ENCODE measurements at places on chromosomes 3 and 15.

- no peak for DNase-seq
These were observed 121.4 kb downstream of the FBLN2 start for GRCh38 chr3:13670292-13670691.

DNA sequence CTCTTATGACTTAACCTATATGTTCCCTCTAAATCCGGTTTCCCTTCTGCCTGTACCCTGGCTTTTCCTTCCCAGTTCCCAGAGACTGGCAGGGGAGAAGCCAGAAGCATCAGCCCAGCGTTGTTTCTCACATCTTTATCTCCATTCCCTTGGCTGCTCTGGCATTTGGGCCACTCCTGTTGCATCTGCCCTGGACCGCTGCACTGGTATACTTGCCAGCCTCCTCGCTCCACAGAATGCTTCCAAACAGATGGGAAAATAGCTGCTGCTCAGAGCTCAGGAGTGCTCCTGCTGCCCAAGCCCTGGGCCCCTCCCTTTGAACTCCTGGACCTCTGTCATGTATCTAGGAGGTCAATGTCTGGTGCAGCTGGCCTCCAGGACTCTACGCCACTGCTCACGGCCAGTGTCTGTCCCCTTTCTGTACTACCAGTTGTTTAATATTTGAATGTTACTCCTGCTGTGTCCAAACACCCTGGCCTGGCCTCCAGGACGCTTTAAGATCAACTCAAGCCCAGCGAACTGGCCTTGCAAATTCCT lies 6.8 kb downstream of the SPINT1 start:
- DNase-seq, result no peak

DNA sequence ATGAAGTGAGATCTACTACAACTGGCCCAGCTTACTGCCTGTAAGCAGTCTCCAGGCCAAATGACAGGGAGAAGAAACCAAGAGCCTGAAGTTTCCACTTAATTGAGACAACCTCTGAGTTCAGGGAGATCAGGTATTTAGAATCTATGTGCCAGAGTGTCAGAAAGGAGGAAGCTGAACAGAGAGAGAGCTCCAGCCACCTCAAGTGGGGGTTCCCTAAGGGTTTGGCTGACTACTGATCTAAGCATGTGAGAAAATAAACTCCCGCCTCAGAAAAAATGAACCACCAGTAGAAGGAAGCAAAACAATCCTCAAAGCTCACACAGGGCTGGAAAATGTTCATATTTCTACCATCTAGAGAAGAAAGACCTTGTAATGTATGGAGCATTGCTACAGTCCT lies 25.0 kb downstream of the ADAM10 start:
- DNase-seq, result no peak

DNA sequence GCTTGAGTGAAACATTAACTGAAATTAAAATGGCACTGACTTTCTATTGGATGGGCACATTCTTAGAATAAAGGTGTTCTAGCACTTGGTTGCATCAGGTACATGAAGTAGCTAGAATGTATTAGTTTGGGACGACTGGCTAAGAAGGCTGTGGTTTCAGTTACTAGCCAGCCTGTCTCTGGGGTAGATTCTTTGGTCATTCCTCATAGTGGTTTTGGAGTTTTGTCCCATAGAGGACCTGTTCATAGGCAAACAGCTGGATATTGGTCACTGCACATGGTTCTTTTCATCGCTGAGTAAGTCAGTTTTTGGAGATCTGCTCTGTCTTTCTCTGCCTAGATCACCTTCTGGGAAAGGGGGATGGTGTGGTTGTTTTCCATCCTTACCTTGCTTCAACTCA lies 55.3 kb downstream of the ADAMTSL3 start:
- no peak for DNase-seq

GRCh38 chr3:111241960-111242359 lies 170.3 kb downstream of the NECTIN3 start:
- no peak for DNase-seq

GRCh38 chr3:160671231-160671630 lies 5.7 kb upstream of the ARL14 start:
- DNase-seq, result no peak

DNA sequence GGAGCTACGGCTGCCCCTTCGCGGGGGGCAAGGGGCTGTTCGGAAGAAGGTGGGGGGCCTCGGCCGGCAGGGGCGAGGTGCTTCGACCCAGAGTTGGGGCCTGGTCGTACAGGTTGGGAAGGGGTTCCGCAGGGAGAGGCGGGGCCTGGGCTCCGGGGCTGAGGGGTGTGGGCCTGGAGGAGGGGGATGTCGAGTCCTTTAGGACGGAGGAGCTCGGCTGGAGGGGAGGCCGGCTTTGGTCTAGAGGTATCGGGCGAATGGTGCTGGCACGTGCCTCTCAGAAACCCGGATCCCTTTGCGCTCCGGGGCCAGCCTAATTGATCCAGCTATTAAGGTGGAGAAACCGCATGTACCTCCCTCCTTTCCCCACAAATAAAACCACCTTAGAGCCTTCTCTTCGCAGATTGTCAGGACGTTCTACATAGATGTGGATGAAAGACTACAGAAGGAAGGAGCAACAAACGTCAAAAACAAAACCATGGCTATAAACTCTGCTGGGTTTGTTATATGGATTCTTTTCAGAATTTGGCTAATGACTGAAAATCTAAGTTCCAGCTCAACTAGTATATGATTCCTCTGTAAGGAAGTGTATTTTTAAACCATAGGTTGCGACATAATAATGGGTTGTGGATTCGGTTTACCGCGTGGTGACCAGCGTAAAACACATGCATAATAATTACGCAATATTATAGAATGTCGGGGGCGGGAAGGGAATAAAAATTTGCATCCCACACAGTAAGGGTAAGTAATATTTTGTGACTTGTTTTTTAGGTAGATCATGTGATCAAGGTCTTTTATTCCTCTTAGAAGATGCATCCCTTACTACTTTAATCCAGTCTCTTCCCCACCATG lies 644 bp upstream of the NGLY1 start:
- no peak for DNase-seq

DNA sequence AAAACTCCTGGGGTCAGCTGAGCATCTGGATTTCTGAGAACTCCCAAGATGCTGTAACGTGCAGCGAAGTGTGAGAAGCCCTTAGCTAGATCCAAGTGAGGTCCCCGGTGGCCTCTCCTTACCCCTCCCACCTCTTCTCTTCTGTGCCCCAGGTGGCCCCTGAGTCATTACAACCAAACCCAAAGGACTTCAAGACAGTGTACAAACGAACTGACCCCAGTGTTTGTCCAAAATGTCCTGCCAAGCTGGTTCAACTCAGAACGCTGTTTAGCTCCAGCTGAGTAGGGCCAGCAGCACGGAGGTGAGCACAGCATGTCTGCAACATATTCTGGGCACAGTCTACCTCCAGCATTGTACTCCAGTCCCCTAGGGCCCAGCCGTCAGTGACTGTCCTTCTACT lies 73.9 kb upstream of the OXTR start:
- DNase-seq, result no peak
